BJ (cell line): ENCODE measurements at places on chromosomes 1 and 21. TPM values are rescaled to one million over a fixed set of nuclear protein-coding genes. Genes with fewer than 3 reads are reported as not detected.

The RAB7B gene
- polyA plus RNA-seq, result 9.1 and 11.3 TPM in 2 replicates

The HSD3B2 gene
- not detected in 2 replicates for polyA plus RNA-seq

The GJA9 gene
- polyA plus RNA-seq, result 0.05 TPM in 1 of 2 replicates, not detected in the other

The ANGPTL1 gene
- 0.28 and 0.44 TPM in 2 replicates for polyA plus RNA-seq

The CHIA gene
- polyA plus RNA-seq, result not detected in 2 replicates

The GBP2 gene
- 7.5 and 7.8 TPM in 2 replicates for polyA plus RNA-seq

The MRPS15 gene
- polyA plus RNA-seq, result 34.4 and 57.3 TPM in 2 replicates

The PTGER3 gene
- 0.60 TPM in 2 replicates for polyA plus RNA-seq

DNA sequence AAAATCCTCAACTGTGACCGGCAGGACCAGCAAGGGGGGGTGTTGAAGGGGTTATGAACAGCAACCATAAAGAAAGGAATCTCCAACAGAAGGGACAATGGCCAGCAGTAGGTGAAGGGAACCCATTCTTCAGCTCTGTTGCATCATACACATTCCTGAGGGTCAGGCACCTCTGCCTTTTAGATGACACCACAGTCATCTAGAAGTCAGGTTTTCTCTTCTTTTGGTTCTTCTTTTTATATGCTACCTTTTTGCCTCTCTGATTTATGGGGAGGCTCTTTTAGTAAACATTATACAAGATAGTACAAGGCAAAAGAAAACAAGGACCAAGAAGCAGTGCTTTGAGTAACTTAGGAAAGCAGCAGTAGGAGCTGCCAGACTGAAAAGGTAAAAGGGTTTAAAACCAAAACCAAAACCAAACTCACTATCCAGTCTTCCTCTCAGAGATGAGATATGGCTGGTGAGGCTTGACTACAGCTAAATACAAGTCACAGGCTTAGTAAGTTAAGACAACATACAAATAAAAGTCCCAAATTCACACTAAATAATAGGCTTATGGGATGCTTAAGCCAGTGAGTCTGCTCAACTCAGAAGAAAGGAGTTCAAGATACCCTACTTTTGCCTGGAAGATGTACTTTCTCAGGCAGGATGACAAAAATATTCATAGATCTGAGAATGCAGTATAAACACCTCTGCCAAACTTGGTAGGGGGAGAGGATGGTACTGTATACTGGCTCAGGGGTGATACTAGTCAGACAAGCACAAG, 4.1 kb downstream of the TEX38 start:
- DNase-seq, result no peak

DNA sequence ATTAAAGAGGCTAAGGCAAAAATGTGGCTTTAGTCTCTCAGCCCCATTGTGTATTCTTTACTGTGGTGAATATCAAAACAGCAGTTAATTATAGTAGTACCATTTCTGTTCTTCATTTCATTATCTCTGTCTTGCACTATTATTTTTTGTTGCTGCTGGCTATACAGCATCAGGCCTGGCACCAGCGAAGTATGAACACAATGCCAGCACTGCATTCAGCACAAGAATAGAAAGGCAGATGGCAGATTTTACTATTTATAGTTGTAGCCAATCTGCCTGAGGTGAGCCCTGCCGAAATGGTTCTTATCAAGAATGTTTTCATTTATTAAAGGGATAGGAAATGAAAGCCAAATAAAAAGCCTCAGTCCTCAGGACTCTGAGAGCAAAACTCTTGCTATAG, 72.1 kb downstream of the GPR52 start:
- no peak for DNase-seq

DNA sequence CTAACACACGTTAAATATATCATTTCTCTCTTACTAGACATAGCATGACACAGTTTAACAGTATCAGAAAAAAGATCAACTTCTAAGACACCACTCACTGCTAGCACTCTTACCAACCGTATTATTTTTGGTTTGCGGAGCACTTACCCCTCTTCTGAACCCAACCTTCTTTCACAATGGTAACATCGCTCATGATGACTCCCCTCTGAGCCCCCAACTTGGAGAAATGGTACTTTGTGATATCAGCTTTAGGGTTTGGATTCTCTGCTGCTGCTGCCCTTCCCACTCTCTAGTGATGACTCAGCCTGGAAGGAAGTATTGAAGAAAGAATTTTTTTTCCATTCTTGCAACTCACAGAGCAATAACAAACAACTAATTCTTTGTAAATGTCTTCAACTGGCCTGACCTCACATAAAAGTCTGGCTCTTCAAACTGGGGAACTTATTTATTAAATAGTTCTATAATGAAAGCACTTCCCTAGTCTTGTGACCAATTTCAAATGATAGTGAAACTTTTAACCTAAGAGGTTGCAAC, 7.0 kb downstream of the AKT3 start:
- peak; percentile 89 for DNase-seq

GRCh38 chr1:6118415-6118814, 61.7 kb downstream of the CHD5 start:
- no peak for DNase-seq

GRCh38 chr21:21751286-21751685, 753.1 kb downstream of the NCAM2 start:
- DNase-seq, result no peak

DNA sequence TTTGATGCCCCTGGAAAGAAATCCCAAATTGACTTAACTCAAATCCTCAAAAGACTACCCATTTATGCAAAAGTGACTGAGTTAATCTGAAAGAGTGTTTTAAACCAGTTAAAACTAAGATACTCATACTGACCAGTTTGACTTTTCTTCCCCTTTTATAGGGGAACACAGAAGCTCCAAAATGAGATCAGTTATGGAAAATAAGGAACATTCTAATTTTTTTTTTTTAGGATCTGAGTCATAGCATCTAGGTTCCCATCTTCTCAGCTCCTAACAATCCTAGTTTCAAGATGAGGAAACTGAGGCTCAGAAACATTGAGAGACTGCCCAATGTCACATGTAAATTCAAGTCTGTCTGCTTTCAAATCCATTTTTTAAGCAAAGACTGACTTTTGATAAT, 231.1 kb upstream of the RUNX1 start:
- DNase-seq, result no peak

GRCh38 chr1:1318131-1318652, 6.3 kb downstream of the INTS11 start:
- DNase-seq, result peak; percentile 83

DNA sequence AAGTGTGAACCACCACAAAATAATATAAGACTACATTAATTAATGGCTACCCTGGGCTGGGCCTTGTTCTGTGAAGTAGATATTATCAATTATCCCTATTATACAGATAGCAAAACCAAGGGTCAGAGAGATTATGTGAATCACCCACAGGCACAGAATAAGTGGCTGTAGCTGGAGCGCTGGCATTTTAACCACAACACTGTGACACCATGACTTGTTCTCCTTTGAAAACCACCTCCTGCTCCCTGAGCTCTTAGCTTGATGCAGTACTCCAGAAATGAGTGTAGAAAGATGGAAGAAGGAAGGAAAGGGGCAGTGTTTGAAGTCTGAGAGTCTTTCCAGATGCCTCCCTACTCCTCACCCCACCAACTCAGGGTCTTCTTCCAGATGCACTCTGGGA, 29.5 kb upstream of the JUN start:
- no peak for DNase-seq

DNA sequence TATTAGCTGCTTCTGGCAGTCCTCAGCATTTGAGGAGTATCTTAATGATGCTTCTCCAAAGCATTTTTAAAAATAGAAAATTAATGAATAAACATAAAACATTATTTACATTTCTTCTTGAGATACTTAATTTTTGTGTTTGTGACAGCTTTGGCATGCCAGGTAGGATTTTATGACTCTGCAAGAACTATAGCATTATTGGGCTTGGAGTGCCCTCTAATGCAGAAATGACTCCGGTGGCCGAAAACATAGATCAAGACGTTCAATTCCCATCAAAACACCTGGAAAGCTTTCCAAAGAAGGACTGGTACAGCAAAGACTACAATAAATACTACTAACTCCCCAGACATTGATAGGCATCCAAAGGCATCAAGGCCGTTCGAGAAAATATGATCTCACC, 366.4 kb upstream of the CXADR start:
- no peak for DNase-seq

DNA sequence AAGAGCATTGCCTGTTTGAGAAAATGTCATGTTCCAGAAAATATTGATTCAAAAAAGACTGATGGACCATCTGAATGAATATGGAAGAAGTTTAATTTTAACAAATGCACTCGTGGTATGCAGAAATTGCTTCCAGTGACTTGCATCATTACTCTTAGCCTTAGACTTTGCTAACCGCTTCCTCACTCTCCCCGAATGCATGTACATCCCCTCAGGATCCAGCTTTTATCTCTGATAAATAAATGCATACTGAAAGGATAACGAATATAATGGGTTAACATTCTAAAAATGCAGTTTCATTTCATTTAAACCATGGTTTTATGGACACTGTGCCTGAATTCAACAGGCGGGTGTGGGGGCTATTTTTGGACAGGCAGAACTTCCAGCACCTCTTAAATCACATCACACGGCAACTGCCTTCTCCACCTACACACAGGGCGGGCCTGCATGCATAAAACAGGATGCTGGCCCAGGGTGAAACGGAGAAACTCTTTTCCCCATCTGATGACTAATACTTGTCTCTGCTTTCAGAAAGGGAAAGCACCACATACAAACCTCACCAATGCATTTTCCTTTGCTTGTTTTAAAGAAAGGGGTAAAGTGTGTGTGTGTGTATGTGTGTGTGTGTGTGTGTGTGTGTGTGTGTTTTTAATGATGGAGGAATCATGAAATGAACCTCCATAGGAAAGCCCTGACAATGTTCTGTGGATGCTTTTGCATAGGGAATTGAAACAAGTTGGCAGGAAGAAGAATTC, 48.7 kb downstream of the SPAG17 start:
- peak; percentile 90 for DNase-seq

DNA sequence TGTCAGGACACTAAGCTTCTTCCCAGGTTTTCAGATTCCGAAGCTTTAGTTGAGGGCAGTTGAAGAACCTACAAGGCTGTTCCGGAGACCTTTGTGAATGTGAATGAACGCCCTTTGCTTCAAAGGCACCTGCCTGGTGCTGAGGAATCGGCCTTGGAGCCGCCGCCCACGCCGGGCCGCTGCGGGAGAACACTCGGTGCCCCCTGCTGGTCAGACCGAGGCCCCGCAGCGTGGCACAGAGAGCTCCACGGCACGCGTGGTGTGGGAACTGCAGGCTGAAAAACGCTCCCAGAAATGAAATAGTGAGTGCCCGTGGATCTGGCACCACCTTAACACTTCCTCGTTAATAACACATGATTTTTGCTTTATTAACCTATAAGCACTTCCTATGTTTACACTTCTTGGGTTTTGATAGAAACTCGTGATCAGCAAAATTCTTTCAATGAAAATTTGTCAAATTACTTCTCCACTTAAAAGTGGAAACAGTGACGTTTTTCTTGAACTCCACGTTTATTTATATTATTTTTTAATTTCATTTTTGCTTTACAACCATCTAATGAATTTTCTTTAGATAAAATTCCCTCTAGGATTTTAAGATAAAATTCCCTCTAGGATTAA, 460.6 kb downstream of the DSCAM start:
- no peak for DNase-seq

- DNase-seq, result no peak
These were observed 159.4 kb upstream of the ATP1B1 start for GRCh38 chr1:168947041-168947440.

- DNase-seq, result no peak
These were observed 12.8 kb downstream of the S100PBP start for GRCh38 chr1:32830092-32830852.

DNA sequence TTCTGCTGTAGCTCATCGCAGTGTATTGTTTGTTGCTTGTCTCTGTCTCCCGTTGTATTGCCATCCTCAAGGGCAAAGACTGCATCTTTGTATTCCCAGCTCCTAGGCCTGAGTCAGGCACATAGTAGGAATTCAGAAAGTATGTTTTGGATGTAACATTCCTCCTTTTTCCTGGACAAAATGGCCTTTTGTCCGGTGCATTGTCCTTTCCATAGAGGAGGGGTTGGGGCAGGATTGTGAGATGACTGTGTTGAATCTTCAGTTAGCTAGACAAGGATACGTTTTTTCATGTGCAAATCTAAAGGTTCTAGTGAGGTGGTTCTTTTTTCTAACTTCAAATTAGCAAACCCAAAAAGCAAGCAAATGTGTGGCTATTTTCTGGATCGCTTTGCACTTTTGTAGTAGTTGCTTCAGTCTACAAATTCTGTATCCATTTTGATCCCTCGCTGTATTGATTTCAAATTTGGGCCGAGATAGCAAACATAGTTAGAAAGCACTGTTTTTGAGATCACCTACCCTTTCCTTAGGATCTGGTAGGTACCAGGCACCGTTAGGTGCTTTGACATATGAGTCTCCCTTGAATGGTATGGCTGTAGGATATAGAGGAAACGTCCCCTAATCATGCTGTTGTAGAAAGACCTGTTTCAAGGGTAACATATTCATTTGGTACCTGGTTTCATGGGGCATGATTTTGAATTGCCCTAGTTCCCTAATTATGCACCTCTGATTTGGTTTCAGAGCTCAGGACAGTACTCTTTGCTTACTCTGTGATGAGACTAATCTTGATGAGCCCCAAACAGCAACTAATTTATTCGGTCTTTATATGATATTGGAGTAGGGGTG, 1.2 kb downstream of the PPP1R8 start:
- DNase-seq, result no peak

DNA sequence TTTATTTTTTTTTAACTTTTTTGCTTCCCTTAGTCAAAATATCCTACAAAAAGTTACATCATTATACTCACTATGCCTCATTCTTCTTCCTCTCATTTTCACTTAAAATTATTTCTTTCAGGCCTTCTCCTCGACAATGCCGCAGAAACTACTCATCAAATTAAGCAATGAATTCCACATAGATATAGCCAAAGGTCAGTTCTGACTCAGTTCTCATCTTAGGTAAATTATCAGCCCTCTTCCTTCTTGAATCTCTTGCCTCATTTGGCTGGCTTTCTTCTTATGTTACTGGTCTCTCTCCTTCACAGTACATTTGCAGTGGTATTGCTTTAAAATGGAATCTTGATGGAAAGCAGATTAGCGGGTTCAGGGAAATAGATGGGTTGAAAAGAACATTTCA, 260.7 kb upstream of the BRINP3 start:
- no peak for DNase-seq
